Hypothalamus (tissue), 51 donors: ENCODE measurements at places on chromosomes 5 and 9.

DNA sequence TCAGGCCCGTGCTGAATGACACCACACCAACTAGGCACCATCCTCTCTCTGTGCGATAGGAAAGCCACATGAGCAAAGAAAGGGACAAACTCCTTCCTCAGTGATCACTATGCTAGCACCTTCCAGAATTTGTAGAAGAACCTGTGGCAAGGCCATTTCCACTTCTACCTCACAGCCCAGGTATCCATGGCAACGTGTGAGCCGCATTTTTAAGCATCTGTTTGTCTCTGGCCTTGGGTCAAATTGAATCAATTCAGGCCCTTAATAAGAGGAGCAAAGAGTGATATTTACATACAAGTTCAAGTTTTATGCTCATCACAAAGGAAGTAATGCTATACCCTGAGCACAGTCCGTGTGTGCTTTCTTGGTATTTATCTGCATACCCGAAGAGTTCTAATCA, 179.3 kb downstream of the SLC12A2 start:
- no peak for DNase-seq

- DNase-seq, result no peak
These were observed 45.4 kb upstream of the LIFR start for GRCh38 chr5:38601863-38602298.

DNA sequence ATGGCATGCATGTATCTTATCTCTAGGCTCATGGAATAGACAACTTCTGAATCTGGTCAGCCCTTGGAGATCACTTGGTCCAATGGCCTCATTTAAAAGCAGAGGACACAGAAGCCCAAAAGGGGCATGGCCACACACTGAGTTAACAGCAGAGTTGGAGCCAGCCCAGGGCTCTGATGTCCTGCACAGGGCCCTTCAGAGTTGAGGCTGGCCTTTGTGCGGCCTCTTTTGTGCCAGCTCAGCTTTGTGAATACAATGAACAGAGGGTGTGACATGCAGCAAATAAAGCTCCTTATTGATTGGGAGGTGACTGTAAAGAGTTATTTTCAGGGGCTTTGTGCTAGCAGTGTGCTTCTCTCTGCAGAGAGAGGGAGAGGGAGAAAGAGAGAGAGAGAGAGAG, 150.1 kb upstream of the STK32A start:
- DNase-seq, result peak; percentile 86

- DNase-seq, result no peak
These were observed 3.6 kb upstream of the PALM2AKAP2 start for GRCh38 chr9:109776391-109776790.

GRCh38 chr5:73378070-73378469, 70.5 kb downstream of the FOXD1 start:
- DNase-seq, result no peak

DNA sequence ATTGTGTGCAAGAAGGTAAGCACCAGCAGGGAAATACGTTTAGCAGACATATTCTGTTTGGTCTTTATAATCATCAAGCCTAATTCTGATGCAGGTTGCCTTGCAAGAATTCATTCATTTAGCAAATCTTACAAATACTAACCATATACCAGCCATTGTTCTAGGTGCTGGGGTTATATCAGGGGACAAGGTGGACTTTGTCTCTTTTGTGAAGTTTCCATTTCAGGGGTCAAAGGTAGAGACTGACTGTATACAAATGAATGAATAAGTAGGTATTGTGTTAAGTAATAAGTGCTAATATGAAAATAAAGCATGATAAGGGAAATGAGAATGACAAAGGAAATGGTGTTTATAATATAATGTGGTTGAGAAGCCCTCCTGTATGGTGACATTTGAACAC, 64.0 kb downstream of the LNPEP start:
- no peak for DNase-seq

GRCh38 chr9:129143031-129143927, 32.1 kb downstream of the PTPA start:
- DNase-seq, result no peak

DNA sequence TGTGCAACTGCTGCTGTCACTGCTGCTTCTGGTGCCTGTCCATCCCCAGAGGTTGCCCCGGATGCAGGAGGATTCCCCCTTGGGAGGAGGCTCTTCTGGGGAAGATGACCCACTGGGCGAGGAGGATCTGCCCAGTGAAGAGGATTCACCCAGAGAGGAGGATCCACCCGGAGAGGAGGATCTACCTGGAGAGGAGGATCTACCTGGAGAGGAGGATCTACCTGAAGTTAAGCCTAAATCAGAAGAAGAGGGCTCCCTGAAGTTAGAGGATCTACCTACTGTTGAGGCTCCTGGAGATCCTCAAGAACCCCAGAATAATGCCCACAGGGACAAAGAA, 265 bp downstream of the CA9 start:
- no peak for DNase-seq

- no peak for DNase-seq
These were observed 12.3 kb upstream of the MAP3K1 start for GRCh38 chr5:56803025-56803424.

GRCh38 chr5:130316971-130317680, 412.9 kb downstream of the CHSY3 start:
- no peak for DNase-seq

GRCh38 chr5:89942171-89942570, 467.4 kb downstream of the CETN3 start:
- DNase-seq, result no peak

- no peak for DNase-seq
These were observed 158.1 kb upstream of the ADRA1B start for GRCh38 chr5:159758189-159758588.

DNA sequence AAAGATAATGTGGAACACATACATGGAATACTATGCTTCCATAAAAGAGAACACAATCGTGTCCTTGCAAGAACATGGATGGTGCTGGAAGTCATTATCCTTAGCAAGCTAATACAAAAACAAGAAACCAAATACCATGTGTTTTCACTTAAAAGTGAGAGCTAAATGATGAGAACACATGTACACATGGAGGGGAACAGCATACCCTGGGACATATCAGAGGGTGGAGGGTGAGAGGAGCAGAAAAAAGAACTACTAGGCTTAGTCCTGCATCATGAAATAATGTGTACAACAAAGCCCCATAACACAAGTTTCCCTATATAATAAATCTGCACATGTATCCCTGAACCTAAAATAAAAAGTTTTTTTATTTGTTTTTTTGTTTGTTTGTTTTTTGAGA, 855.5 kb upstream of the NUDT12 start:
- DNase-seq, result no peak

DNA sequence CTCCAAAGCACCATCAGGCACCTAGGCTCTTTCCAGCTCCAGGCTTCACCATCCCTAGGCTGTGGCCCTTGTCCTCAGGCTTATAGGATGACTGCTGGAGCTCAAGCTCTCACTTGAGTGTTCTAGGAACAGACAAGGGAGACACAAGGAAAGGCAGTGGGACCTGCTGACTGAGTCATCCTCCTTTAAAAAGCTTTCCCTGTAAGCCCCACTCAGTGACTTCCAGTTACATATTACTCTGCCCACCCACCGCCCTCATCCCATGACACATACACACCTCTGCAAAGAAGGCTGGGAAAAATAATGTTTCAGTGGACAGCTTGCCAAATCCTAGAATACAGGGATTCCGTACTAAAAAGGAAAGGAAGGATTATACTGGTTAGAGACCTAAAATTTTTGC, 154.2 kb upstream of the ZNF366 start:
- no peak for DNase-seq

GRCh38 chr9:76703270-76703669, 61.0 kb upstream of the PCA3 start:
- no peak for DNase-seq

DNA sequence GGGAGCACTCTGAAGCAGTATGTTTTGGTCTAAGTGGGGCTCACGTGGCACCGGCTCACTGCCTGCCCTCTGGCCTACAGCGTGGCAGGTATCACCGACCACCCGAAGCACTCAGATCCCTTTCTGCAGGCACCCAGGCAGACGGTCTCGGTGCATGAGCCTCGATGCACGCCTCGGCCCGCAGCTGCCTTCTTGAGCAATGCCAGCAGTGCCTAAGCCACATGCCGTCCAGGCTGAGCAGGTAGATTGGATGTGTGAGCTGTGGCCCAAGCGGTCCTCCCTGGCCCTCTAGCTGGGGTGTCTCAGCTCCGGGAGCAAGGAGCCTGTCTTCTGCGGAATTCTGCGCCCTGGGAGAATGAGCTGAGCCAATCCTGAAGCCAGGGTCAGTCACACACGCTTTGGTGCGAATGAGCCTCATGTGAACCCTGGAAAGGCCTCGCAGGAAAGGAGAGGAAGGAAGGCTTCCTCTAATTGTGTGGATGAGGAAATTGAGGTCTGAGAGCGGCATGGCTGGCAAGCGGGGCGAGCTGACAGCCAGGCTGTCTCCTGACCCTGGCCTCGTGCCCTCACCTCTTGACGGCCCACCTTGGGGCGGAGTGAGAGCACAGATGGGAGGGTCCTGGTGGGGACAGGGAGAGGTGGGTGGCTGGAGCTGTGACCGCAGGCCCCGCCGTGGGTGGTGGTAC, 14.4 kb downstream of the RXRA start:
- DNase-seq, result no peak

DNA sequence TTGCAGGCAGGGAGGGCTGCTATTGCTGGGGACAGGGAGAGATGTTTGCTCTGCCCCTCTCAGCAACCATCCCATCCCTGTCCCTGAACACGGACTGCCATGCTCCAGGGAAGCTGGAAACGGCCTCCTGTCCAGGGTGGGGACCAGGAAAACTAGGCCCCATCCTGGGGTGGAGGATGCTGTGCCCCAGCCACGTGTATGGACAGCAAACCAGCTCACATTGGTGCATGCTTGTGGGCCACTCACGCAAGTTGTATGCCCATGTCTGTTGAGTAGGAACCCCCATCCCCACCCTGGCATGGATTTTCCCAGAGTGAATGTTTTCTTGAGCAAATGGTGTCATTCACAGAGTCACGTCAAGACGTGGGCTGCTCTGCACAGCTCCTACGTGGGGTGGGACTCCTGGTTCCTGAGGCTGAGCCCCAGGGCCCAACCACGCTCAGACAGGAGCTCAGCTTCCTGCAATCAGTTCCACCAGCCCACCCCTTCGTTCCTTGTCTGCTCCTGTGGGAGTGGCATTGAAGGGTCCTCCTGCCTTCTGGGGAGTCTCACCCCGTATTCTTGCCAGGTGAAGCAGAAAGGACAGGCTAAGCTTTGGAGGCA, 4.6 kb downstream of the UNC5A start:
- no peak for DNase-seq

DNA sequence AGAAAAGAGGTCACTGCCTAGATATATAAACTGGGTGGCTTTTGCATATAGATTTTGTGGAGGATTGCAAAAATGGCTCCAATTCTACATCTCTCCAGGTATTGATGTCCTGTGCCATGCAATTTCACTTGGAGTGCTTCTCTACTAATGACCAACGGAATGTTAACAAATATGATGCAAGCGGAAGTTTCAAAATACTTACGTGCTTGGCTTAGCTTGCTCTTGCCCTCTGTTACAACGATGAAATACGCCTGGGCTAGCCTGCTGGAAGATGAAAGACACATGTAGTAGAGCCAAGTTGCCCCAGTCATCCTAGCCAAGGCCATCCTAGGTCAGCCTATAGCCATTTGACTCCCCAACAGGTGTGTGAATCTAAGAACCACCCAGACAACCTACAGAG, 3.6 kb upstream of the POC5 start:
- no peak for DNase-seq

DNA sequence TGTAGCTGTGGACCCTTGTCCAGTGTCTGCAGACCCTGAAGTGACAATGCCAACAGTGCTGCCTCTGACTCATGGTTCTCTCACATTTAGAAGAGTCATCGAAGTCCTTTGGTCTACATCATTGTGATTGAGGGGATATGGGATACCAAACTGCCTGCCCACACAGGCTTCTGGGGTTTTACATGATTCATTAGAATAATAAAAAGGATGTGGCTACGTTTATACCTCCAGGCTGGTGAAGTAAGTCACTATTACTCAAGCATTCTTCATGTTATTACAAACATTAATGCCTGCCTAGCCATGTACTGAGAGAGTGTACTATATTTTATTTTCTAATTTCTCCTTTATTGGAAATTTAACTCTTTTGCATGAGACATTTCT, 365.7 kb downstream of the SPATA31D1 start:
- DNase-seq, result no peak

DNA sequence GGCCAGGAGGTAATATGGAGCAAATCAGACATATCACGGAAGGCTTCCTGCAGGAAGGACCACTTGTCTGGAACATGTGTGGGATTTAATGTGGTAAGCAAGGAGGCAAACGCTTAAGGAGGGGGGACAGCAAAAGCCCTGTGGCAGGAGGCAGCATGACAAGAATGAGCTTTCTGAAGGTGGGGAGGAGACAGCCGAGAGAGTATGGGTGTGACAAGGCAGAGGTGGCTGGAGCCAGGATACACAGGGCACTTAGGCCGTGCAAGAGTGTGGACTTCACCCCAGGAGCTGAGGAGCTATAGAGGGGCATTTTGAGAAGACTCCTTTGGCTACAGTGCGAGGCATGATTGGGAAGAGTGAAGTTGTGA, 14.4 kb upstream of the S1PR3 start:
- DNase-seq, result no peak

DNA sequence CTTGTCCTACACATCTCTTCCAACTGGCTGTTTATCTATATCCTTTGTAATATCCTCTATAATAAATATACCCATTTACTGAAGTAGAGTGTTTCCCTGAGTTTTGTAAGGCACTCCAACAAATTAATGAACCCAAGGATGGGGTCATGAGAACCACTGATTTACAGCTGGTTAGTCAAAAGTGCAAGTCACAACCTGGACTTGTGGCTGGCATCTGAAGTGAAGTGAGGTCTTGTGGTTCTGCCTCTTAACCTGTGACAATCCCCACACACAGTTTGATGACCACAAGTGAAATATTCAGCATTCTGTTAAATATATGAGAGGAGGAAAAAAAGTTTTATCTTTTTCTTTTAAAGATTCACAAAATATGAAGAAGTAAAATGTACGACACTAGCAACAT, 126.1 kb downstream of the NR2F1-AS1 start:
- no peak for DNase-seq

- no peak for DNase-seq
These were observed 53.7 kb downstream of the TMOD1 start for GRCh38 chr9:97555164-97555563.

- no peak for DNase-seq
These were observed 2141.6 kb upstream of the C9orf72 start for GRCh38 chr9:29714860-29715259.

- no peak for DNase-seq
These were observed 81.3 kb upstream of the ELAVL2 start for GRCh38 chr9:23907343-23907742.

GRCh38 chr5:67297376-67297775, 100.8 kb upstream of the CD180 start:
- DNase-seq, result no peak

GRCh38 chr5:181120761-181121160, 10.2 kb downstream of the OR2V1 start:
- no peak for DNase-seq

DNA sequence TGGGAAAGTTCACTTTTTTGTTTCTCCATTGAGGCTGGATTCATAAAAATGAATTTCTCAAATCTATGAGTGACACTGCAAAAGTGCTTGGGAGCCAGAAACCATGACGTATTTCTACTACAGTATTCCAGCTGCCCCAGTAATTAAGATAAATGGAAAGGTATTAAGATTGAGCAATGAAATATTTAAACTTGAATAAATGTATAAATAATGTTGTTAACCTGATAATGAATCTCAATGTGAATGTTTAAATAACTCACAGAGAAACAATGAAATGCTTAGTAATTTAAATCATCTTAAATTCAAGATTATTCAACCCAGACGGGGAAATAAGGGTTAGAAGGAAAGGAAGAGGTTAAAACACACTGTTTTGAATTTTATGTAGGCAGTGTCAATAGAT, 11.2 kb upstream of the SRP19 start:
- DNase-seq, result no peak
